ENCODE measurements at places on chromosomes 7 and 10.

- DNase-seq = no peak
These were observed 40.5 kb downstream of the DNAJB12 start for GRCh38 chr10:72314263-72314662.

GRCh38 chr7:16189026-16189715 lies 232.2 kb downstream of the CRPPA start:
- no peak for DNase-seq

DNA sequence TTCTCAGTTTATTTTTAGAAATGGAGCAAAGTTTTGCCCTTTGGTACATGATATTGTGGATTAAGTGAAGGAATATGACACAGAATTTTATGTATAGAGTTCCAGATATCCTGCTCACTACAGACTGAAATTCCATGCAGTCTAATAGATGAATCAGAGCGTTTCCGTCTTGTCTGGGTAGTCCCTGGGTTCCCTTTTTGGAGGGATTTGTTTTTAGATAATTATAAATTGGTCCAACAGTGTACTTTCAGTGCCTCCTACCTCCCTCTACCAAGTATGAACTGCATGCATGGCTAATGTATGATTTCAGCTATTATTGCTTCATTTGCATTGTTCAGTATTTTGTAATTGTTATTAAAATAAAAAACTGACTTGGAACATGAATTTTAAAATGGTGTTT lies 74.4 kb downstream of the SEPTIN7 start:
- no peak for DNase-seq

GRCh38 chr10:112471878-112472487 lies 25.0 kb downstream of the VTI1A start:
- peak; percentile 19 for DNase-seq

- no peak for DNase-seq
These were observed 1.5 kb downstream of the ADGRA1 start for GRCh38 chr10:133088956-133089800.

- no peak for DNase-seq
These were observed 29.4 kb downstream of the PHTF2 start for GRCh38 chr7:77827999-77828398.

DNA sequence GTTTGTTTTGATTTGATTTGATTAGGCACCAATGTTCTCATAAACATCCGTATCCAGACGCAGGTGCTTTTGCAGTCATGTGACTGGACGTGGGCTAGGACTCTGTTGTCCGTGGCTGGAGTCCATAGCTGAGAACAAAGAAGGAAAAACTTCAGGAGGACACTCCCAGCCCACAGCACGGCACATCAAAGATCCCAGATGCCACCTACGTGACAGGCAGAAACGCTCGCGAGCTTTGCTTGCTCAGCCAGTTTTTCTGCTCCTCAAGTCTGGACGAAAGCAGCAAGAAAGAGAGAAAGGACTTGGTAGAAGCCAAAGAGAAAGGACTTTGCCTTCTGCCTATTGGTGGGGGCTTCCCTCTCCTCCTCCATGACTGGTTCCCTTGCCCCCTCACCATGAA lies 6.9 kb upstream of the ZKSCAN1 start:
- DNase-seq = no peak

- no peak for DNase-seq
These were observed 41.1 kb upstream of the RET start for GRCh38 chr10:43035800-43036199.

- no peak for DNase-seq
These were observed 31.6 kb downstream of the TLX1 start for GRCh38 chr10:101162677-101163076.

DNA sequence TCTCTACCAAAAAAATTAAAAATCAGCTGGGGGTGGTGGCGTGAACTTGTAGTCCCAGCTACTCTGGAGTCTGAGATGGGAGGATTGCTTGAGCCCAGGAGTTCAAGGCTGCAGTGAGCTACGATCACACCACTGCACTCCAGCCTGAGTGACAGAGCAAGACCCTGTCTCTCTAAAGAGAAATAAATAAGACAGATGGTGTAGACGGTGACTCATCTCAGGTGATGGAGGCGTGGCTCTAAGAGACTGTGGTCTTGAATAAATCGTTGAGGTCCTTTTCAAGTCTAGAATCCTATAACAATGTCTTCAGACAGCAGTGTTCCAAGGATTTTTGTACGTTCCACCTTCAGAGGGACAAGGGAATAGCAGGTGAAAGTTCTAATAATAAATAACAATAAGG lies 53.8 kb upstream of the PFKFB3 start:
- no peak for DNase-seq

DNA sequence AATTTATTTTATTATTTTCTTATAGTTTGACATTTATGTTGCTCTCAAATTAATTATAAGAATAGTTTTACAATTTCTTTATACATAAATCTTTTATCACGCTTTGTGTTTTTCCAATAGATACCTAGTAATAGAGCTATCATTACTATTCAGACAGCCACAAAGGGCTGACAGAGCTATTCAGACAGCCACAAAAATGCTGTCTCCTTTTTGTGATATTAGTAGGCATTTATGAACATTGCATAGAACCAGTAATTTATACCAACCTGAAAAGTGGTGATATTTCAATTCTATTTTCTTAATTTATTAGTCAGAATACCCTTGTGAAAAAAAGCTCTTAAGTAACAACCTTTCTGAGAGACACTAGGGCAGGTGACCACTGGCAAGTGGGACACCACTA lies 34.2 kb upstream of the IGFBP3 start:
- DNase-seq = no peak

DNA sequence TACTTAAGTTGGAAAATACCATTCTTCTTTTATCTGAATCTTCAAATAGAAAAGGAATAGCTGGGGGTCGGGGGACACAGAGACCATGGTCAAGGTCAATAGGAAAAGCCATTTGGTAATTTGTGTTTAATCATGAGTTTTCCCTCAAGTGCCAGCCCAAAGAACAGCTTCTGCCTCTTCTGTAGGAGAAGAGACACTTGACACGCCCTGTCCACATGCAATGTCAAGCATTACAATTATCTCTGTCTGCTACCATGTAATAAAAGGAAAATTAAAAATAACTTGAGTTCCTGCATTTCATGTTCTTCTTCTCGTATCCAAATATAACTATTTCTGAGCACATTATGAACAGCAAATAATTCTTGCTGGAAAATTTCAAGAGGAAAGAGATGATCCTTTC lies 241.7 kb downstream of the IPMK start:
- no peak for DNase-seq

- no peak for DNase-seq
These were observed 28.3 kb upstream of the FRMD4A start for GRCh38 chr10:14358886-14359573.

DNA sequence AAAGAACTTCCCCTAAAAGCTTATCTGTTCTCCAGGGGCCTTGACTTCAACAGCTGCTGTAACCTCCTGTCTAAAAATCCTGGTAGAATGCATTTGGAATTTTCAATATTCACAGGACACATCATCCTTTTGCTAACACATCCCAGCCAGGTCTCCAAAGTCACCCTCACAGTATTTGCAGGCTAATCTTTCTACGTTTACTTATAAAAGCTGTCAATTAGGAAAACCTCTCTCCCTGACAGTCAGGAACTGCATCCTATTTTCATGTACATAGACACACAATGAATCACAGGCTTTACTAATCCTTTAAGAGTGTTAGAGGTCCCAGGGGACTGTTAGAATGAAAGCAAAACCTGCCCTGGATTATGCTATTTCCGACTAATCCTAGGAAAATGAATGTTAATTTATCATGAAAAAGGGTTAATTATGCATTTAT lies 102.2 kb downstream of the GFRA1 start:
- no peak for DNase-seq

DNA sequence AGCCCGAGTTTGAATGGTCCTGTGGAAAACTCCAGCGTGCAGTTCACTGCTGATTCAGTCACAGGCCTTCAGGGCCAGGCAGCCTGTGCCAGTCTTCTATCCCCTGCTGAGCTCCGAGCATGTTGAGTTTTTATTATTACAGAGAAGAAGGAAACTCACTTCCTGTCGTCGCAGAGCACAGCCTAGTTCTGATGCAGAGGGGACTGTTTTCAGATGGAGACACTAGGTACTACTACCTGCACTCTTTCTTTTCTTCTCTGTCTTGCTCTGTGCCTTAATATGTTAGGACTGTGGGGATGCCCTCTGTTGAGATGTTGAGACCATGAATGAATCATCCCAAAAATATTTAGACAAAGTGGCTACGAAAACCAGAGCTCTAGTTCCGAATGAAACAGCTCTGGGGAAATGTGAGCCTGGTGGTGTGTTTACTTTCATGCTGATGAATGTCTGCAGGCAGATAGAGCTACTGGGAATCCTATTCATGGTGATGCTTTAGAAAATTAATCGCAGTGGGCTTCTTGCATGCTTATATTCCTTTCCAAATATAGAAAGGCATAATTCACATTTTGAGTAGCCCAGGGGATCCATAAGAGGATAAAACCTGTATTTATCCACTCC lies 29.6 kb downstream of the CASP7 start:
- peak; percentile 42 for DNase-seq

- DNase-seq = no peak
These were observed 1.1 kb downstream of the TRIM8 start for GRCh38 chr10:102645388-102645740.

- DNase-seq = no peak
These were observed 196.7 kb downstream of the SEMA3E start for GRCh38 chr7:83452256-83452655.

GRCh38 chr10:75035975-75036708 lies 75.3 kb upstream of the SAMD8 start:
- peak; percentile 50 for DNase-seq

DNA sequence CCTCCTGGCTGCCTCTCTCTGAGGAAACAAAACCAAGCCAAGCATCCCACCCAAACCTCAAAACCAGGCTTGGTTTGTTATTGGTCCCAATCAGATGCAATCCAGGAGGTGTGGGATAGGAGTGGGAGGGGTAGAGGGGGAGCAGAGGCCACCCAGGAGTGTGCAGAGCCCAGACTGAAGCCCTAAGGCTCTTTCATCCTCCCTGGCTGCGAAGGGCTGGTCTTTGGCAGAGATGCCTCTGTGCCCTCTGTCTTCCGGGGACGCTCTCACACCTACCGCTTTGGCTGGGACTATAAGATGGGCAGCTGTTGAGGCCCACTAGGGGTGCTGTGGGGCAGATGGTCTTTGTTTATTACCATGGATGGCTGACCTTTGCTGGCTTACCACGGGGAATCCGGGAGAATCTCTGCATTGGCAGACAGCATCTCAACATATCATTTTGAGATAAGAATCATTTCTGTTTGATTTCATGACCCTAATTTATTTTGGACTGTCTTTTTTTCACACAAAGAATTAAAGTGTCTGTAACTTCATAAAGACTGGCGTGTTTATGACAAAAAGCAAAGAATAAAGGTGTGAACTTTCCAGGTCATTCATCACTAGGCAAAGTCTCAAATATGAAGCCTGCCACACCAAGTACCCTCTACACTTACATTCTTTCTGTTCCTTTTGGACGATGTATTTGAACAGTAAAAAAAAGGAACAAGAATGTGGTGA lies 6.5 kb upstream of the DENND2A start:
- DNase-seq = no peak

GRCh38 chr7:16465469-16466361 lies at the start of gene SOSTDC1:
Gene SOSTDC1 (minus strand): TSS chr7:16465738. CDS start chr7:16465668, 70 bp downstream.
- DNase-seq = no peak

DNA sequence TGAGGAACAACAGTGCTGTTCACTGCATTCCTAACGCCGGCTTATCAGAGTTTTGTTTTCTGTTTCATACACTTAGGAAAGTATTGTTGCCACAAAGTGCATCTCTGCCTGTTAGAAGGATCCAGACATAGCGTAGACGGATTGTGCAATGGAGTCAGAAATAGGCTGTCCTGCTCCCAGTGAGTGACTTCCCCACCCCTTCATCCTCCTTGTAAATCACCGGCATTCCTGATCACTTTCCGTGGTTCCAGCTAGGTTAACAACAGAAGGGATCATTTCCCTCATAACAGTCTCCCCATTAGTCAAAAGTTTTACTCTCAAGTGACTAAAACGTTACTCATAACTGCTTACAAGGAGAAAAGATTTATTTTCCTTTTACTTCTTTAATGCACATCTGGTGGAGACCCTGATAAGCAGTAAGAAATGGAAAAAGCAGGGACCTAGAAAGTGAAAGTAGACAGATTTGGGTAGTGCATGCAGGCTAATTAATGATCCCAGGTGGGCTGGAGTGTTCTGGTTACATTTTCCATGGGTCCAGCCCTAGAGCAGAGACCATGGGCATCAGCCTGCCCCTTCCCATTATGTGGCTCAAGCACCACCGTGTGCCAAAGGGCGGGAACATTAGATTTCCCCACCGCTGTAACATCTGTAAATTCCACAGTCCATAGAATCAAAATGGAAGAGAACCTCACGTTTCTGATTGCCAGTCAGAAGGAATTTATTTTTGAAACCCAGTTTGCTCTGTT lies 395.1 kb upstream of the GALNT17 start:
- peak; percentile 17 for DNase-seq

DNA sequence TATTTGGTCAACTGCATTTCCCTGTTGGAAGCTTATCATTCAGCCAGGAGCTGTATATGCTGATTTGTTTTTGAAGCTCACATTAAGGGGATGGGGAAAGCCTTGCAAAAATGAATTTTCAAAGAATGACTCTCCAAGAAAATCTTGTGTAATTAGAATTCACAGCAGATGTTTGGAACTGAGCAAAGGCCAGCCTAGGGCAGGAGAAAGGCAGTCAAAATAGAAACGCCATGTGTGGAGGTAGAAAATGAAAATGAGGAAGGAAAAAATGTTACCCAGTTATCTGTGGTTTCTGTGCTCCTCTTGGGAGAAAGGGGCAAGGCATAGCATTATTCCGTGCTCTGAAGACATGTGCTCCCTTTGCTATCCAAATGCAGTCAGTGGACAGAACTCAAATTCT lies 93.5 kb downstream of the NRP1 start:
- DNase-seq = no peak

DNA sequence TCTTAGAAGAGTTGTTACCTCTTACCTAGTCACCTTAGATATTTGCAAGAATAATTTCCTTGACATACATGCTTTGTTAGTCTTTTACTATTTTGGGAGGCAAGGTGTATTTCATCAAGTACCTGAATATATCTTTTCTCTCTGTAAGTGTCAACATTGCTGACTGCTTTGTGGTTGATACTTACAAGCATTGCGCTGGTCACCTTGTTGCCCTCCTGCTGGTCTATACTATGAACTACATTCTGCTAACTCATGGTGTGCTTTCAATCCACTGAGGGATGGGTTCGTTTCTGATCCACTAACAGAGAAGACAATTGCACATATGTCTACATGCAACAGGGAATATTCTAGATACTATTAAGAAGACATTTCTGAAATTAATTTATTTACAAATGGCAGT lies 837.8 kb upstream of the COBL start:
- DNase-seq = no peak

GRCh38 chr7:30260246-30260768 lies 24.1 kb upstream of the ZNRF2 start:
- no peak for DNase-seq

- no peak for DNase-seq
These were observed 151.3 kb upstream of the BMPER start for GRCh38 chr7:33753881-33754525.

- DNase-seq = no peak
These were observed 450.6 kb upstream of the SORCS1 start for GRCh38 chr10:107614939-107615685.
